ENCODE measurements at places on chromosomes 12 and 14. TPM values are rescaled to one million over a fixed set of nuclear protein-coding genes. Genes with fewer than 3 reads are reported as not detected.
A peak's percentile ranks its signal among the peaks of the same experiment; 100 is the strongest.

DNA sequence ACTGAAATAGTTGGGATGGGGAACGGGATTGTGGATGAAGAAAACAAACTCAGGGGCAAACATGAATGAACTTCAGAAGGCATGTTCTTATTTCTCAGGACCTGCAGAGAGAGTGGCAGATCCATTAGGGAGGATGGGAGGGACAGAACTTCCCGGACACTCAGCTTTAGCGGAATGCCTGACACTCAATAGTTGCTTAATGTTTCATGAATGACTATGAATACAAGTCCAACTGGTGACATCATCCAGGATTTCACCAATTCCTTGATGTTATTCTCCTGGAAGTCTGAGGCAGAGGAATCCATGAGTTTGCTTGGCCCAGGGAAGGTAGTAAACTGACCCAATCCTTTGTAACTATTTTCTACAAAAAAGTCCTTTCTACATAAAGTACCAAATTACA is 37.8 kb upstream of the LRRC10 start:
- no peak overlapping the region for H3K27ac ChIP-seq
- peak; percentile 44 for DNase-seq
- no peak overlapping the region for H3K4me3 ChIP-seq
- no peaks in the 10 kb centered on the region for H3K36me3 ChIP-seq
- H3K27me3 ChIP-seq: no peaks in the 10 kb centered on the region

GRCh38 chr12:29627221-29627620 is 129.7 kb upstream of the OVCH1 start:
- DNase-seq: no peak
- H3K4me1 ChIP-seq: peaks cover 8% of the 10 kb centered on the region
- no peak overlapping the region for H3K4me3 ChIP-seq
- H3K36me3 ChIP-seq: no peaks in the 10 kb centered on the region
- no peak overlapping the region for H3K27ac ChIP-seq
- H3K27me3 ChIP-seq: no peaks in the 10 kb centered on the region

GRCh38 chr14:92680781-92681650 is 67.4 kb downstream of the LGMN start:
- H3K27me3 ChIP-seq: no peaks in the 10 kb centered on the region
- no peaks in the 10 kb centered on the region for H3K36me3 ChIP-seq
- H3K4me3 ChIP-seq: no peak overlapping the region
- H3K4me1 ChIP-seq: peaks cover 3% of the 10 kb centered on the region
- peak; percentile 86 for DNase-seq

DACT1 gene
- 19.6 TPM for total RNA-seq

KITLG gene
- total RNA-seq: 30.4 TPM

All from hepatocyte (in vitro differentiated cells).